NCI-H187 (cell line): ENCODE measurements at places on chromosomes 3 and 15.
A peak's percentile ranks its signal among the peaks of the same experiment; 100 is the strongest.

GRCh38 chr15:41809526-41810220 lies 18.2 kb upstream of the JMJD7 start:
- no peak for DNase-seq

DNA sequence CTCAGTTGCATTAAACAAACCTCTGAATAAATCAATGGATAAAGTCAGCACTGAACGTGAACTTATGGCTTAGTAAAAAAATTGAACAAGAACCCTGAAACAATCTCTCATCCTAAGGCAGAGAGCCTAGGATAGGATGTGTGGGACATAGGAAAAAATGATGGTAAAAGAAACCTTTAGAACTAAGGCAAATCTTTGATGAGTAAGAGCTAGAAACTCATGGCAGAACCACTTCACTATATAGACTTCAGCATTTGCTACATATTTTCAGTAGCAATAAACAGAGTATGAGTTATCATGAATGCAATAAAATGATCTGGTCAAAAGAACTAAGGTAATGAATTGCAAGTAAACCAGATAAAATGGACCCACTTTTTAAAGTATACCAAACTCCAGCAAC lies 725.8 kb upstream of the DPPA4 start:
- no peak for DNase-seq

DNA sequence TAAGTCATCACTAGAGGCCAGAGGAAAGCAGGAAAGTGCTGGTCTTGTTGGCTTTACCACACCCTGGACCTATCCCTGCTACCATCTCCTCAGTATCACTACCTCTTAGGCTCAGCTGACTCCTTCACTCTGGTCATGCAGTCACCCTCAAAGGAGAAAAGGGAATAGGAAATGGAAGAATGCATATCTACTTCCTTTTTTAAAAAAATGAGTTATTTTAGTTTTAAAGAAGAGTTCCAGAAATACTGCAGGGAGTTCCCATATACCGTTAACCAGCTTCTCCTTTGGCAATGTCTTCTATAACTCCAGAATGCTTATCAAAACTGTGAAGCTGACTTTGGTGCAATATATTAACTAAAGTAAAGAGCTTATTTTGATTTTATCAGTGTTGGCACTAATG lies 688.6 kb downstream of the DIPK2A start:
- DNase-seq = no peak

DNA sequence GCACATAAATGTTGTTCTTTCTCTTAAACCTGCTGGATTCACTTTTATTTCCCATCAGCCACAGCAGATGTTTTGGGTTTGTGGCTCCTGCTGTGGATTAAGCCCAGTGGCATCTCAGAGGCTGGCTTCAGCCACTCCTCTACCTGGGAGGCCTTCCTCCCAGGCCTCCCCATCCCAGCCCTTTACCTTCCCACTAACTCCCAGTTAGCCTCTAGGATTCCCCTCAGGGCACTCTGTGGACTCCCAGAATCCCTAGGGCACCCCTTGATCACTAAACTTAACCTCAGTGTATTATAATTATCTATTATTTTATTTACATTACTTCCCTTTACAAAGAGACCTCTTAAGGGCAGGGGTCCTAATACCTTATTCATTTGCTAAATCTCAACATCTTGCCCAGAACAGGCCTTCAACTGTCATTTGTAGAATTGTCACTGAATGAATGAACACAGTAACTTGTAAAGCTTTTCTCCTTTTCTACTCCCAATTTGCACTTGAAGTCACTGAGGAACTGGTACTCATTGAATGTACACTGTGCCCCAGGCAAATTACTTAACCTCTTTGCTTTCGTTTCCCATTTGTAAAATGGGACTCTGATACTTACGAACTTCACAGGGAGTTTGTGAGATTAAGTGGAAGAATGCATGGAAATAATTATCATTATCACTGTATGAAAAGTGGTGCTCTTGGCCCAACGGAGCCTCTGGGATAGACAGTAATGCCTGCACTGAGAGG lies 8.3 kb downstream of the CCDC13 start:
- no peak for DNase-seq

DNA sequence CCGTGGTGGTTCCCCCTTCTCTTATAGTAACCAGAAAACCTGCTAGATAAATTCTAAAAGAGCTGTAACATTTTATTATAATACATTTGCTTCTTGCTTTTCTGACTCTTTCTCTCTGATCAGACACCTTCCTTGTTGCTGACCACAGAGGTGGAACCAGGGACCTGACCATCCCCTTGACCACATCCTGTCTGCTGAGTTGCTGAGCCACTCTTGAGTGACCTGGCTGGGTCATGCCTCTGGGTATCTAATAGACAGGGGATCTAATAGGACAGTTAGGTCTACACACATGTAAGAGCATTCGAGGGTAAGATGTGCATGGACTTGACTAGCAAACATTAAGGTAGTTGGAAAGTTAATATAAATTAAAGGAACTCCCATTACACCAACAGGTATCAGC lies 22.8 kb upstream of the TRIM59 start:
- DNase-seq = no peak

DNA sequence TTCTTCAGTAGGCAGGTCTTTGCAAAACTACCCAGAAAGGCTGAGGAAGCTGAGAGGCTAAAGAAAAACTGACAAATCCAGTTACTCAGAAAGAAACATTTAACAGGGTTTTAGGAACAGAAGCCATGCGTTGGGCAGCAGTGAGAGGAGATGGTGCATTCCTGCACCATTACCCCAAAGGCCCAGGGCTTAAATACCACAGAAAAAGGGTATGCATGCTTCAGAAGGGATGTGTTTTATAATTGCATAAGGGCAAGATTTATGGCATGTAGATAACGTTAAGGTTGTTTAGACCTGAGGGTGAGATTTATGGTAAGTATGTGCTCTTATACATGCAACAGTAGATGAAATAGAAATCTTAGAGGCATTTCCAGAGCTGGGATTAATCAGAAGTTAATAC lies 10.0 kb downstream of the C3orf52 start:
- DNase-seq = no peak

DNA sequence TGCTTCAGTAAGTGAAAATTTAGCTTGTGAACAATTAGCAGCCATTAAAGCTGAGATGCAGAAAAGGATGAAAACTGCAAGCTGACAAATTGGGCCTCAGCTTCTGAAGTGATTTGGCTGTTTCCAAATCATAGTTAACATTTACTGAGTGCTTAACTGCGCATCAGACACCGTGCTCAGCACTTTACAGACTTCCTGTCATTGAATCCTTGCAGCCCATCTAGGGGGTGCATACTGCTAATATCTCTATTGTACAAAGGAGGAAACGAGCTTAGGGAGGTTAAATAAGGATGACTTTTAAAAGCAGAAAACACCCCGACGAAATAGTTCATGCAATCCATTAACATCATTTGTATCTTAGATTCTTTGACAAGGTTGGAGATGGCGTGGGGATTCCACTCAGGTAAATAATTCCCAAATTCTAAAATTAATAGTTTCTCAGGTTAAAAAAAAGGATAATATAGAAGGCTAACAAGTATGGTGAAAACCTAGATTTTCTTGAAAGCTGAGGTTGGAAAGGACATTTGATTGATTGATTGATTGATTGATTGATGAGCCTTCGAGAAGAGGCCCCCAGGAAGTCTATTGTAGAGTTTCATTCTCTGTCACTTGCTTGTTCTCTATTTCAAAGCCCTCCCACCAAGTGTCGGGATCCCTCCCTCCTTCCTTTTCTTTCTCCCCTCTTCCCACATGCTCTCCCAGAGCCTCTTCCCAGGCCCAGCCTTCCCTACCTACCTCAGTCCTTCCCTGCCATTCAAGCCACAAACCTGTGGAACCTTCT lies 23.5 kb upstream of the EPHB3 start:
- no peak for DNase-seq

DNA sequence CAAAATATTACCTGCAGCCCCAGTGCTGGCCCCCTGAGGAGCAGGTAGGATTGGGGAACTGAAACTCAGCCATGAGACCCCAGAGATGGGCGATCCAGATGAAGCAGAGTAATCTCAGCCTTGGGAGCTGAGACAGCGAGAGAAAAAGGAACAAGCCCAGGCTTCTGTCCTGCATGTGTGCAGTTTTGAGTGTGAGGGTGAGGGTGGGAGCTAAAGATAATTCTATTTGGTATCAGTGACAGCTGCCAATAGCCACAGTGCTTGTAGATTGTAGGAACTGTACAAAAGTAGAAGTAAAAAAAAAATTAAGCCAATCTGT lies 5.9 kb downstream of the ATP8B4 start:
- no peak for DNase-seq

- no peak for DNase-seq
These were observed 3.6 kb upstream of the IMPDH2 start for GRCh38 chr3:49032646-49033304.

DNA sequence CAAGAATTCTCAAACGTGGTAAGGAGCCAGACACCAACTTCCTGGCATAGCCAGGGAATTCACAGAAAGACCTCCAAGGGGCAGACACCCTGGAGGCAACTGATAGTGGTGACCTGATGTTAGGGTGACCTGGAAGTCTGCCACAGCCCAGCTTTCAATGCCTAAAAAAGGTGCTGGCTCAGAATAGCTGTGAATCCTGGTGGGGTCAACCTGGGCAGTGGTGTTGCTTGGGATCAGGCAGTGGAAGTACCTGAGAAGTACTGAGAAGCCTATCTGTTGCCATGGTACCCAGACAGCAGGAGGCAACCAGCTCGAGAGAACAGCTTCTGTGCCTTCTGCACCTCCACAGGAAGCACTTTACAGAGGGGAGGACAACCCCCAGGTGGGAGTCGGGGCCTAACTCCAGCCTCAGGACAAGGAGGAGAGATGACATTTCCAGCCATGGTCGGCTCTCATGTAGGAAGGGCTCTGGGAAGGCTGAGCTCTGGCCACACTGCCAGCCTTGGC lies 55.4 kb upstream of the LARS2 start:
- DNase-seq = no peak

DNA sequence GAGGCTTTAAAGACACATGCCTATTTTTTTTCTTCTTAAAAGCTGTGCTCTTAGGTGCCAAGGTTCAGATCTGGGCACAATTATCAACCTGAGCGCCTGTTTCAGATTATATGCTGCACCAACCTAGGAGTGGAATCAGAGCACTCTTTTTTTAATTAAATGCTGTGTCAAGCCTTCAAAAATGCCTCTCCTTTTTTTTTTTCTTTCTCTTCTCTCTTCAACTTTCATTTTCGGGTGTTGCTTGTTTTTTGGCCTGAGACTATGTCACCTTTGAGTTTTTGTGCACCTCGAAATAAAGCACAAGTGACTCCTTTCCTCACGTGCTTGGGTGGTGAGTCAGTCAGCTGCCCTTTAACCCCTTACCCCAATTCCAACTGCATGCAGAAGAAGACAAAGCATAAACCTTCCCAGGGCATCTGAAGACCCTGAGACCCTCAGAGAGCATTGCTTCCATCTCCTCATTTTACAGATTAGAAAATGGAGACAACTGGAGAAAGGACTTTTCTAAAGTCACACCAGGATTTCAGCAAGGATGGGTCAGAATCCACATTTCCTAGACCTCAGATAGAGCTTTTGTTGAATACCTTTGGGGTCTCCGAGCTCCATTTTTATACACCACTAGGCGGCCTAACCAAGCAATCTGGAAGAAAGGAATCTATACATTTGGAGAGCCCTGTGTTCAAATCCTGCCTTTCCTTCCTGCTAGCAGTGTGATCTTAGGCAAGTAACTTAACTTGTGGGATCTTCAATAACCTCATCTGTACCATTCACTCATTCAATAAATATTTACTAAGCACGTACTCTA lies 631 bp upstream of the PRICKLE2 start:
- no peak for DNase-seq

DNA sequence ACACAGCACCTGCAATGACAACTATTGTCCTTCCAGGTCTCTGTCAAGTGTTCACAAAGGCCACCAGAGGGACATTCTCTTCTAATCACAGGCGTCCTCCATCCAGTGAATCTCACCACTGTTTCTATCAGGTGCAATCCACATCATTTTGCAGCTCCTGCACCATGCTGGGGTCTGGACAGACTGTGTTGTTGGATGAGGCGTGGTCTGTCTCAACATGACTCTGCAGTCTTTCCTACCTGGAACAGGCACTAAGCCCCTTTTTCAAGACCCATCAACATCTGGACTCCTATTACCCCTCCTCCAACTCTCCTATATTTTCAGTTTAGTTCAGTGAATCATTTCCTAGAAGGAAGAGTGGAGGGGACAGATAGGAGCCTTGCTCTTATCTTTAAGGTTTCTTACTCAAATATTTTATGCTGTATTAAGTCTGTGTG lies 31.5 kb upstream of the VEPH1 start:
- DNase-seq = no peak

GRCh38 chr3:53255423-53255774 lies 423 bp downstream of the TKT start:
- no peak for DNase-seq

- DNase-seq = no peak
These were observed 72.3 kb downstream of the CHSY1 start for GRCh38 chr15:101179341-101180153.

- no peak for DNase-seq
These were observed 30.5 kb downstream of the CCDC32 start for GRCh38 chr15:40534371-40534770.

DNA sequence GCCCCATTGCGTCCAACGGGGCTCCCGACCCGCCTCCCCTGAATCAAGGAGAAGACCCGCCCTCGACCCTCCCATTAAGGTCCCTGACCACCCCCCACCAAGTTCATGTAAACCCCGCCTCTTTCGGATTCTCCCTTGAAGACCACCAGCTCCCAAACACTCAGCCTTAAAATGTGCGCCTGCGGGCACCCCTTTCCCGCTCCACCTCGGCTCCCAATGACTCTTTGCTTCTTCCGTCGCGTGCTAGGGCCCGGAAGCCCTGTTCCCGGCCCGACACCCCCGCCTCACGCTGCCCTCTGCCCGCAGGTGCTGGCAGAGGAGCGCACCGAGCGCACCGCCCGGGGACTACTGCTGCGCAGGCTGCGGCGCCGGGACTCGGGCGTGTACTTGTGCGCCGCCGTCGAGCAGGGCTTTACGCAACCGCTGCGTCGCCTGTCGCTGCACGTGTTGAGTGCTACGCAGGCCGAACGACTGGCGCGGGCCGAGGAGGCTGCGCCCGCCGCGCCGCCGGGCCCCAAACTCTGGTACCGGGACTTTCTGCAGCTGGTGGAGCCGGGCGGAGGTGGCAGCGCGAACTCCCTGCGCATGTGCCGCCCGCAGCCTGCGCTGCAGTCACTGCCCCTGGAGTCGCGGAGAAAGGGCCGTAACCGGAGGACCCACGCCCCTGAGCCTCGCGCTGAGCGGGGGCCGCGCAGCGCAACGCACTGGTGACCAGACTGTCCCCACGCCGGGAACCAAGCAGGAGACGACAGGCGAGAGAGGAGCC lies 2.7 kb upstream of the LSMEM2 start:
- no peak for DNase-seq

- no peak for DNase-seq
These were observed 86.5 kb downstream of the PRICKLE2 start for GRCh38 chr3:64138656-64139375.

GRCh38 chr15:58571491-58571890 lies 139.7 kb downstream of the LIPC start:
- no peak for DNase-seq

DNA sequence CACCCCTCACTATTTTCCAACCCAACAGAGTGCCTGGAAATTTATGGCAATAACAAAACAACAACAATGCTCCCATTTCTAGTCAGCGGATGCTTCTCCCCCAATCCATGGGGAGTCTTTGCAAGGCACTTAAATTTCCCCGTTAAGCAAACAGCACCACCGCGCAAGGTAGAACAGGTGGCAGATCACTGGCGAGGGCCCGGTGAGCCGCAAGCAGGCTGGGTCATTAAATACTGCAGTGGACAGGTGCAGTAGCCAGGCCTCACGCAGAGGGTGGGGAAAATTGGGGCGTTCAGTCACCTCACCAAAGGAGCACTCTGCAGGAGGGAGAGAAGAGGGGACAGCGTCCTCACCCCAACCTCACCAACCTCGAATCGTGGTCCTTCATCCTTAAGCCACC lies 147.5 kb downstream of the NTRK3 start:
- DNase-seq = peak; percentile 5

GRCh38 chr3:78116874-78117273 lies 1077.0 kb downstream of the ROBO2 start:
- no peak for DNase-seq
